Stimulated activated CD8-positive, alpha-beta memory T cell treated with anti-CD3 and anti-CD28 coated beads, Interleukin-7, amount 100 ng/mL, for 48 hours (primary cell): ENCODE measurements at places on chromosomes 7 and 10.

DNA sequence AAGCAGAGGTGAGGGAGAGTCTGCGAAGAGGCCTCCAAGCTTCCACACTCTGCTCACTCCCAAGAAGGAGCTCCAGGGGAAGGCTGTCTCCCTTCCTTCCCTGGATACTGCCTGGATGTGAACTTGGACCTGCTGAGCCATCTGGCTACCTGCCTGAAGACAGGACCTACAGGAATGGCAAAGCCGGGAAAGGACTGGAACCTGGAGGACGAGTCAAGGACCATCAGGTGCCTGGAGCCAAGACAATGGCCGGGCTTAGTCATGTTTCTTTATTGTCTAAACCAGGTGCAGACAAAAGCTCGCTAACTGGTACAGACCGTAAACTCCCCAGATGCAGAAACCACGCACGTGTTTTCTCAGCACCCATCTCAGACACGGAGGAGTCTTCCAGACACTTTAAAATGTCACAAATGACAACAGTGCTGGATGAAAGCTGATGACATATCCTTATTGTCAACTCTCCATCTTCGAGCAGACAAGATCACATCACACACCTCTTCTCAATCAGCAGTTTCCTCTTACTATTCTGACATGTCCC, 12.1 kb downstream of the ASB13 start:
- no peak for DNase-seq

DNA sequence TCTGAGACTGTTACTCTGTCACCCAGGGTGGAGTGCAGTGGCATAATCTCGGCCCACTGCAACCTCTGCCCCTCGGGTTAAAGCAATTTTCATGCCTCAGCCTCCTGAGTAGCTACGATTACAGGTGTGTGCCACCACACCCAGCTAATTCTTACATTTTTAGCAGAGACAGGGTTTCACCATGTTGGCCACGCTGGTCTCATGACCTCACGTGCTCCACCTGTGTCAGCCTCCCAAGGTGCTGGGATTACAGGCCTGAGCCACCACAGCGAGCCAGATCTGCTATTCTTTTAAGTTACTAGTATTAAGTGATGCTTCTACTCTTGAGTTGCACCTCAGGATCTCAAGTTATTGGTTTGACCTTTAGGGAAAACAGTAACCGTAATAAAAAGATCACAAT, 23.0 kb upstream of the KMT2E start:
- no peak for DNase-seq

GRCh38 chr7:27179030-27179429, 4.9 kb upstream of the HOXA10 start:
- no peak for DNase-seq

- DNase-seq, result peak; percentile 12
Observed at GRCh38 chr10:86899670-86900276, 57.6 kb downstream of the MMRN2 start.

DNA sequence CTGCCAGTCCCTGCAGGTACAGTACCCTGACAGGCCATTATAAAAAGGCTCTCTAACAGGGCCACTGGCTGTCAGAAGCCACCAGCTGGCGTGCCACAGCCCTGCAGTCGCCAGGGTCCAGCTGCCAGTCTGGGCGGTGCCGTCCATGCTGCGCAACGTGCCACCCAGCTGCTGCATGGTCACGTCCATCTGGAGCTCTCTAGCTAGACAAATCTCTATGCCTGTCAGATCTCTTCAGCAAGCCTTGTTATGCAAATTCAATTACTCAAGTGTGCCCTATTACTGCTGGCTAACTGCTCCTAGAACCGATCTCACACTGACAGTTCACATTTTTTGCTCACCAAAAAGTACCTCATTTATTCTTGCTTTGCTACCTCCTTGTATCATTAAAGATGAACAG, 75.9 kb downstream of the HIBADH start:
- no peak for DNase-seq

DNA sequence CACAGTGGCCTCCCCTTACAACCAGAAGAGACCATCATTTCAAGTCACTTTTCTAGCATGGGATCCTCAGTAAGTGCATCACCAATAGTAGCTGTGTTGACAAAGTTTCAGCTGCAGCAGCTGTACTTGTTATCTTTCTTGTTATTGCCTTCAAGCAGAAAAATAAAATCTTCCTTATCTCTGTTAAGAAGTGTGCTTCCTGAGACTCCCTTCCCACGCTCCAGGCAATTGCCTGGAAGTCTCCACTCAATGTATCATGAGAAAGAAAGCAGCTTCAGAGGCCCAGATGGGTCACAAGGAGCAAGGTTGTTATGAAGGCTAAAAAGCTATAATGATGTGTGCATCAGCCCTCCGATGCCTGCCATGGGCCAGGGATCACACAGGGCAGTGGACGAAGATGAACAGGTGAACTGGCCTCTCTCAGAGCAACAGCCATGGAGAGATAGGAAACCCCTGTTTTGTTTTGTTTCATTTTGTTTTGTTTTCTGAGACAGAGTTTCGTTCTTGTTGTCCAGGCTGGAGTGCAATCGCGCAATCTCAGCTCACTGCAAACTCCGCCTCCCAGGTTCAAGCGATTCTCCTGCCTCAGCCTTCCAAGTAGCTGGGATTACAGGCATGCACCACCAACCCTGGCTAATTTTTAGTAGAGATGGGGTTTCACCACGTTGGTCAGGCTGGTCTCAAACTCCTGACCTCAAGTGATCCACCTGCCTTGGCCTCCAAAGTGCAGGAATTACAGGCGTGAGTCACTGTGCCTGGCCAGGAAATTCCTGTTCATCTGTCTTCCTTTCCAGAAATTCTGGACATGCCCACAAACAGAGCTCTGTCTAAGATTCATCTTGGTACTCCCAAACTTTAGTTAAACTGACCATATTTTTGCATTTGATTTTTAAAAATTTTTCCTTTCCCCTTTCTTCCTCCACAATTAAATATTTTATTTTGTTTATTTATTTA, 340.5 kb downstream of the TNS3 start:
- no peak for DNase-seq

DNA sequence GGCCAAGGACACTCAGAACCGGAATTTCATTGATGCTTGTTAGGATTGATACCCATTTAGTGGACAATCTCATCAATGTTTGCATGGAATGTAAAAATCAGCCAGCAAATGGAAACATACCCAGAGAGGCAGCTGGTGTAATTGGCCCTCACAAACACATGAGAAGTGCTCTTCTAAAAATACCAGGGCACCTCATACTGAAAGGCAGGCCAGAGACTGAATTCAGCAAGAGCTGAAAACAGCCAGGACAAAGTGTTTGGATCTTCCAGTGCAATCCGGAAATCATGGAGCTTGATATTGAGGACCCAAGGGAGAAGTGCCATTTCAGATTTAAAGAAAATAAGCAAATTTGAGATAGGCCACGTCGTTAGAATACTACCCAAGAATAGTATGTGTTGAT, 498.6 kb downstream of the GALNT17 start:
- no peak for DNase-seq
